ENCODE measurements at places on chromosomes 1 and 21.

- no peak for DNase-seq
Observed at GRCh38 chr1:153615406-153615805, 719 bp downstream of the S100A14 start.

DNA sequence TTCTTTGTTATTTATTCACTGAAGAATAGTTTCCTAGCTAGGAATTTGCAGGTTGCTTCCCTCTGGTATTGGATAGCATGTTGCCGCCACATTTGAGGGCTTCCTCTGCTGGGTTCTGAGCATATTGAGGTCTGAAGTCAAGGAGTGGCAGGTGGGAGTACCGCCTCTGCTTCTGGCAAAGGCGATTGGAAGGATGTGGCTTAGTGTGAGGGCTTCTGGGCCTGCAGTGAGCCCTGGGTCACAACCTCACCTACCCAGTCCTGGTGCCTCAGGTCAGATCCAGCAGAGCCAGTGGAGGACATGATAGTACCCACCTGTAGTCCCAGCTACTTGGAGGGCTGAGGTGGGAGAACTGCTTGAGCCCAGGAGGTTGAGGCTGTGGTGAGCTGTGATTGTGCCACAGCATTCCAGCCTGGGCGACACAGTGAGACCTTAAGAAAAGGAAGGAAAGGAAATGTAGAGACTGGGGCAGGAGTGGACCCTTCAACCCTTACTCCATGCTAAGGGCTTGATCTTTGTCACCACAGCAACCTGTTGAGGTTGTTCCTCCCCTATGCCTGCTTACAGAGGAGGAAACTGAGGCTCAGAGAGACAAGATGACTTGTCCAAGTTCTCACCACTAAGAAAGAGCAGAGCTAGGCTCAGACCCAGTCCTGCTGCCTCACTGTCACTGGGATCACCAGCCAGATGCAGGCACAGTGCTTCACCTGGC lies 22.8 kb downstream of the A3GALT2 start:
- no peak for DNase-seq

DNA sequence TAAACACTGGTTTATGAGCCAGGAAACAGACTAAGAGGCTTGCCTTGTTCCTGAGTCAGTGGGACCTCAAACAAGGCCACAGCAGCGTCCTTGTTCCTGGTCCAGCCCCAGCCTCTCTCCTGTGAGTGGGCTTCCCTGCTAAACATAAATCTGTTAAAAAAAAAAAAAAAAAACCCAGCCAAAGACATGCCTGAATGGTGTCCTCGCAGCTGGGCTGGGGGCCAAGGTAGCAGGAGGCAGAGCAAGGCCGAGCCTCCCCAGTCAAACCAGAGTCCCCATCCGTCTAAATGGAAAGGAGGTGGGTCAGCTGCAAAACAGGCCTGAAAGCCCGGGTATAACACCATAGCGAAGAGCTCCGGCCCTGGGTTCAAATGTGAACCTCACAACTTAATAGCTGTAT lies 18.1 kb upstream of the IFFO2 start:
- no peak for DNase-seq

- no peak for DNase-seq
Observed at GRCh38 chr1:97082160-97082848, 360.7 kb downstream of the PTBP2 start.

GRCh38 chr1:10881046-10881445 lies 84.6 kb upstream of the CASZ1 start:
- DNase-seq, result no peak

DNA sequence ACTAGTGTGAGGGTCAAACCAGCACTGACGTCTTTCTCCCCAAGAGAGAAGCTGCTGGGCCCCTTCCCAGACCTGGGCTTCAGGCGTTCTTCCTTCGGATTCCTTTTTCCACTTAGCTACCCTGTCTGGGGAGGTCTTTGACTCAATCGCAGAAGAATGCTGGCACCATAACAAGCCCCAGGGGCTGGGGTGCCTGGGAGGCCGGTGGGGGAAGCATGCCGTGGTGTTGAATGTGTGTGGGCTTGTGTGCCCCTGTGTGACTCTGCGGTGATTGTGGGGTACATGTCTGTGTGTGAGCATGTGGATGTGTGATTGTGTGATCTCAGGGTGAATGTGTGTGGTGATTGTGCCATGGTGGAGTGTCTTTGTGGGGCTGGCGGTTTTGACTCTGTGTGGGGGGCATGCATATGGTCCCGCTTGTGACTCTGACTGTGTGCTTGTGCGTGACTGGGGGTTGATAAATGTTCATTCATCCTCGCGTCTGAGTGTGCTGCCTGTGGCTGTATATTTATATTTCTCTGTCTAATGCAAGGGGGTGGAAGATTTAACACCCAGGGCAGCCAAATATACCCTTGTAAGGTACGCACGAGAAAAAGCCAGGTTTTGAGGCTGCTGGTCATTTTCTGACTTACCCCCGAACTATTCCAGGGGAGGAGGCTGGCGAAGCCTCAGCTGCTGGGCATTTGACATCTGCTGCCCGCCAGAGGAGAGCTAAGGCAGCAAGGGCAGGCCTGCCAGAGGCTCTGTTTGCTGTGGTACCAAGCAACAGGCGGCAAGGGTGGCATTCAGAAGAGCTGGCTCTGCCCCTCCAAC lies 1.1 kb upstream of the SYNC start:
- no peak for DNase-seq

- no peak for DNase-seq
Observed at GRCh38 chr1:206905295-206906164, 8.3 kb downstream of the IL24 start.

- no peak for DNase-seq
Observed at GRCh38 chr21:18285379-18285778, 40.7 kb downstream of the CHODL start.

GRCh38 chr1:70008660-70009059 lies 196.7 kb downstream of the LRRC40 start:
- no peak for DNase-seq

- no peak for DNase-seq
Observed at GRCh38 chr1:221709854-221710253, 32.0 kb downstream of the DUSP10 start.

Data from vagina (tissue), 2 donors.